ENCODE measurements at places on chromosomes 11 and 22. TPM values are rescaled to one million over a fixed set of nuclear protein-coding genes. Genes with fewer than 3 reads are reported as not detected.

GRCh38 chr22:28931844-28932567 is 48.6 kb downstream of the ZNRF3 start:
- DNase-seq: peak; percentile 52

CHRM1 gene
- total RNA-seq: not detected

GRCh38 chr11:57604296-57605027 is 7.0 kb downstream of the SERPING1 start:
- DNase-seq: no peak

- DNase-seq: no peak
These were observed 187.8 kb downstream of the HIPK3 start for GRCh38 chr11:33444835-33445594.

- DNase-seq: no peak
These were observed 14.2 kb upstream of the APOA1 start for GRCh38 chr11:116851626-116852025.

XNDC1N gene
- total RNA-seq: 6.6 TPM

DBX1 gene
- not detected for total RNA-seq

DNA sequence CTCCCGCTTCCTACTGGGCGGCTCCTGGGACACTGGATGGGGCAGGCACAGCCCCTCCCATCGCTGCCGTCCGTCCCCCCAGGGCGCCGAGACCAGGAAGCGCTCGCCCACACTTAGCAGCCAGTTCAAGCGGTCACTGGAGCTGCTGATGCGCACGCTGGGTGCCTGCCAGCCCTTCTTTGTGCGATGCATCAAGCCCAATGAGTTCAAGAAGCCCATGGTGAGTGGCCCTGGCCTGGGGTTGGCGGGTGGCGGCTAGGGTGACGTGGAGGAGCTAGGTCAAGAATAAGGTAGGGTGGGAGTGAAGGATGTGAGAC is 44.6 kb downstream of the MYO7A start:
- DNase-seq: no peak

DNA sequence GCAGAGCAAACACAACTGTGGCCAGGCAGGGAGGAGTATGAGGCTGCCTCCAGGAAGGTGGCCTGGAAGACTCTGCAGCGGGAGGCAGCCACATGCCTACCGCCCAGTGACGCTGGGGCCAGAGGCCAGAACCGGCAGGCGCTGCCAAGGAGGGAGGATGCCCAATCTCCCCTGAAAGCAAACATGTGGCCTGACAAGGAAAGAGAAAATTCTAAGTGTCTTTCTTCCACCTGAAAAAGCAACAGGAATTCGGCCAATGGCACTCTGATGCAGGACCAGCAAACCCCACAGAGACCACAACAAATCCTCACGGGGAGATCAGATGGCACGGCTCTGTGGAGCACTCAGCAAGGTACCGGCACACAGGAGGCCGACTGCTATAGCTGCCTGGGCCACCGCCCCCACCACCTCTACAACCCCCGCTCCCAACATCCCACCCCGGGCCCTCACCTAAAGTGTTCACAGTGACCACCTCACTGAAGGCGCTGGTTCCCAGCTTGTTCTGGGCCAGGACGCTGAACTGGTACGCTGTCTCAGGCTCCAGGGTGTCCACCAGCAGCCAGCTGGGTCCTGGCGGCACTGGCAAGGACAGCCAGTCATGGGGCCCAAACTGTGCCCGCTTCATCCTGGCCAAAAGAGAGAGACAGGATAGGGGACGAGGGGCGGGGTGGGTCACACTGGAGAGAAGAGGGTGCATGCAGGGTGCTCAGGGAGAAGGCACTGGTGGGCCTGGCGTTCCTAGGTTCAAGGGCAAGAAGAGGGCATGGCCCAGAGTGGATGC is 30.1 kb downstream of the IGSF9B start:
- DNase-seq: no peak

CASP1 gene
- total RNA-seq: not detected

DNA sequence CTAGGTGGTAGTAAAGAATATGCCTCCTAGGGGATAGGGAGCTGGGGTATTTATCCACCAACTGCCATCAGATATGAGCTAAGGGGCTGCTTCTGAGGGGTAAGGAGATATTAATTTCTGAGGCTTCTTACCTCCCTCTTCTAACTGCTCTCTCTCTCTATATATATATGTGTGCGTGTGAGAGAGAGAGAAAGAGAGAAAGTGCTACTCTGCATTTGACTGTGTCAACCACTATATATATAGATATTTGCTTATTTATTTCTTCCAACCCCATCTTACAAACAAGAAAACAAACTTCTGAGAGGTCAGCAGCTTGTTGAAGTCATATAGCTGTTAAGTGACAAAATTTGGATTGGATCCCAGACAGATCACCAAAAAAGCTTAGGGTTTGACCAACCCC is 5.9 kb upstream of the HEPACAM start:
- no peak for DNase-seq

- DNase-seq: no peak
These were observed 12.1 kb upstream of the ARHGAP8 start for GRCh38 chr22:44740307-44740706.
